ENCODE measurements at places on chromosomes 1 and 21.

DNA sequence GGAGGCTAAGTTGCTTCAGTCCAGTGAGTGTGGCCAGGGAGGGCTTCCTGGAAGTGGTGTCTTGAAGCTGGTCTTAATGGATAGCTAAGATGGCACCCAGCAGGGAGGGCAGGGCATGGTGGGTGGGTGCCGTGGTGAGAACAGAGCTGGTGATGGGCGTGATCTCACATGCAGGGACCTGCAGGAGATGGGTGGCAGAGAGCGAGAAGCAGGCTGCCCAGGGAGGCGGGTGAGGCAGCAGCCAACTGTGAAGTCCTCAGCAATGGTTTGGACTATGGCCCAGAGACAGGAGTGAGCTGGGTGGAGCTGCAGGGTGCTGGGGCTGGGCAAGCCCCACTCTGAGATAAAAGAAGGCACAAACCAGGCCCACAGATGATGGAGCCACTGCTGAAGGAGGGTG, 50.7 kb downstream of the UMODL1 start:
- DNase-seq, result no peak

- no peak for DNase-seq
These were observed 48.1 kb upstream of the EEIG2 start for GRCh38 chr1:108511764-108512163.

DNA sequence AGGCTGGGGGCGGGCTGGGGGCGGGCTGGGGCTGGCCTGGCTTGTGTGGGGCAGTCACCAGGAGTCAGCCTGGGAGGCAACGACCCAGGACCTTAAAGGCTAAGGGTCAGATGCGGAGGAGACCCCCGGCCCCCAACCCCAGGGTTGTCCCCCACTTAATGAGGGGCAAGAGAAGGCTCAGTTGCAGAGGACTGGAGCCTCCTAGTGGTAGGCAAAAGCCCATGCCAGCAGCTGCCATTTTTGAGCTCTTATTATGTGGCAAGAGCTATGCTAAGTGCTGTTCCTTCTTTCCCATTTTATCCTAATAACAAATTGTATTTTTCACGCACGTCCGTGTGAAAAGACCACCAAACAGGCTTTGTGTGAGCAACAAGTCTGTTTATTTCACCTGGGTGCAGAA, 8.0 kb downstream of the KIAA1614 start:
- DNase-seq, result no peak

DNA sequence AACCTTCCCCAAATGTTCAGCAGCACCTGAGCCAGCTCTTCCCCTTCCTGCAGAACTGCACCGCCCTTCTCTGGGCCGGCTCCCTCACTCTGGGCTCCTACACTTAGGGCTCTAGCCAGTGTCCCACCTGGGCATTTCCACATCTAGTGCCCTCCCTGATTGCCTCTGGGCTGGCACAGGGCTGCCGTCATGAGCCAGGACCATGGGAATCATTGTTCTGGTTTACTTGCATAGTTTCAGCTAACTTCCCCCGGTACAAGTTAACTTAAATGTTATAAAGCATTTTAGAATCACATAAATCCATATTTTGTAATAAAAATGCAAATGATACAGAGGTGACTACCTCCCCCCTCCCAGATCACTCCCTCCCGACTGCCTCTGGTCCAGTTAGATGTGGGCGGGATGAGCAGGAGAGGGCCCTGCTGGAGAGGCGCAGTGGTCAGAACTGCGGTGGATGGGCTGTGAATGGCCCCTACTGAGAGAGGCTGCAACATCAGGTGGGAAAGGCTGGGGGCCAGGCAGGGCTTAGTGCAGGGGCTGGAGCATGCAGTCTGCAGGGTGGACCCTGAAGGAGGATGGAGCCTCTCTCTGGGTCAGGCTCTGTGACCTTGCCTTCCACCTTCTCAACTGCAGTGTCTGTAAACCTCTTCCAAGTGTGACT, 371.4 kb upstream of the C1orf174 start:
- DNase-seq, result no peak

GRCh38 chr21:28133116-28133515, 859.6 kb downstream of the LTN1 start:
- no peak for DNase-seq

DNA sequence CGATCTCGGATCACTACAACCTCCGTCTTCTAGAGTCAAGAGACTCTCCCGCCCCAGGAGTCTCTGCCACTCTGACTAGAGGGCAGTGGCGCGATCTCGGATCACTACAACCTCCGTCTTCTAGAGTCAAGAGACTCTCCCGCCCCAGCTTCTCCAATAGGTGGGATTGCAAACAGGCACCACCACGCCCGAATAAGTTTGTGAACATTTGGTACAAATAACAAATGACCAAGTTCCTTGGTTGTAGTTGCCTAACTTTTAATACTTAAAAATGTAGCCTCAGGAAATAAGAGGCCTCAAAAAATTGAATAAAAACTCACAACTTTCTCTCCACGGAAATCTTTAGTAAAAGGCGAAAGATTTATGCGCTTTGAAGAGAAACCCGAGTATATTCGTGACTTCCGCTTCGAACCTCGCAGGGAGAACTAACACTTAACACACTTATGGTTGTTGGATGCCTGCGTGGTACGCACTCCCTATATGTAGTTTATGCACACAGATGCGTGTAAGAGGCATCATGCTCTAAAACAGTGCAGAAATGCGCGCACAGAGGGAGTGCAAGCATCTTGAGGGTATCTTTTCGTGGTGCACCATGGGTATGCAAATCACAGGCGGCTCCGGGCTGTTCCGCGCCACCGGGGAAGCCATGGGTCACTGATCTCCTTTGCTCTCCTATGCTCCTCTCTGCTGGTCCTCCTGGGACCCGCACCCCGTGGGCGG, 11.4 kb downstream of the BTBD19 start:
- peak; percentile 64 for DNase-seq
